ENCODE measurements at places on chromosomes 13 and 19.

GRCh38 chr13:25988661-25989060, 63.2 kb downstream of the SHISA2 start:
- DNase-seq, result no peak

DNA sequence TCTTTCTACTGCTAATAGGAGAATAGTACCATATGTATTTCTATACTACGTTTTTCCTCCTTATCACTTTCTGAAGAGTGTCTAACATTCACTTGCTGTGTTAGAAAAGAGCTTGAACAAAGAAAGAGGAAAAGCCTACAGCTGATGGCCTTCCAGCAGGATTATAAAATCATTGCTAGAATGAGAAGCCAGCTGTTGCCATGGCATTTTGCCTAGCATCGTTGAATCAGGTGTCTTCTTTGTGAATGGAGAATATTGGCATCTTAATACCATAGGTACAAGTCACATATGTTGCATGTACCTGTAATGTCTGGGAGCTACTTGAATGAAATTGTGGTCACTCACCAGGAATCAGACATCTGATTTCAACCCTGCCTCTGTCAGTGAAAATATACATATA, 1174.9 kb downstream of the PCDH17 start:
- no peak for DNase-seq

GRCh38 chr13:99489028-99489427, 12.2 kb upstream of the TM9SF2 start:
- no peak for DNase-seq

DNA sequence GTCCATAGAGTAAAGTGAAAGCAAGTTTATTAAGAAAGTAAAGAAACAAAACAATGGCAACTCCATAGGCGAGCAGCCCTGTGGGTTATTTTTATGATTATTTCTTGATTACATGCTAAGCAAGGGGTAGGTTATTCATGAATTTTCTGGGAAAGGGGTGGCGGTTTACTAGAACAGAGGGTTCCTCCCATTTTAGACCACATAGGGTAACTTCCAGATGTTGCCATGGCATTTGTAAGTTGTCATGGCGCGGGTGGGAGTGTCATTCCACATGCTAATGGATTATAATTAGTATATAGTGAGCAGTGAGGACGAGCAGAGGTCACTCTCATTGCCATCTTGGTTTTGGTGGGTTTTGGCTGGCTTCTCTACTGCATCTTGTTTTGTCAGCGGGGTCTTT, 8.4 kb upstream of the DCUN1D2 start:
- no peak for DNase-seq

DNA sequence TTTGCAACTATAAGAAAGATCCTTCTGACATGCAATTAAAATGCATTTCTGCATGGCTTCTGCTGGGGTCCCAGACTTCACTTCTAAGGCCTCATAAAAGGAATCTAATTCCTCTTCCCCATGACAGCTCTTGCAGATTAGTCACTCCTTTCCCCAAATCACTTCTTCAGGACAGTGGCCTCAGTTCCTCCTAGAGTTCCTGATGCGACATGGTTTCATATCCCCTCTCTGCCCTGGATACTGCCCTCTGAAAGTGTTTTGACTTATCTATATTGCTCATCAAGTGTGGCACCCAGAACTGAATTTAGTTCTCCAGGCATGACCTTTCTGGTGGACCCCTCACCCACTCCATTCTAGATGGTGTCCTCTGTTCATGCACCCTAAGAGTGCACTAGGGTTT, 238.1 kb downstream of the FOXO1 start:
- DNase-seq, result no peak

- no peak for DNase-seq
These were observed 10.6 kb upstream of the PDCD2L start for GRCh38 chr19:34393629-34394028.

DNA sequence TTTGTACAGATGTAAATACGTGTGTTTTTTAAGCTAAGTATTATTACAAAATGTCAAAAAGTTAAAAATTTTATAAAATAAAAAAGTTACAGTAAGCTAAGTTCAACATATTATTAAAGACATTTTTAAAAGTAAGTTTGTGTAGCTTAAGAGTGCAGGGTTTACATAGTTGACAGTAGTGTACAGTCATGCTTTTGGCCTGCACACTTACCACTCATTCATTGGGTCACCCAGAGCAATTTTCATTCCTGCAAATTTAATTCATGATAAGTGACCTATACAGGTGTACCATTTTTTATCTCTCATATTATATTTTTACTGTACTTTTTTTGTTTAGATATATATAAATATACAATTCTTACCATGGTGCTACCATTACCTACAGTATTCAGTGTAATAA, 769.9 kb upstream of the SLITRK6 start:
- DNase-seq, result no peak

GRCh38 chr19:19696386-19696785, 27.7 kb downstream of the ZNF101 start:
- no peak for DNase-seq

- DNase-seq, result no peak
These were observed 386.8 kb upstream of the DACH1 start for GRCh38 chr13:72253754-72254153.

- DNase-seq, result no peak
These were observed 33.4 kb downstream of the RFX2 start for GRCh38 chr19:6076675-6077463.

- no peak for DNase-seq
These were observed 50.7 kb downstream of the UGGT2 start for GRCh38 chr13:96002322-96003131.

DNA sequence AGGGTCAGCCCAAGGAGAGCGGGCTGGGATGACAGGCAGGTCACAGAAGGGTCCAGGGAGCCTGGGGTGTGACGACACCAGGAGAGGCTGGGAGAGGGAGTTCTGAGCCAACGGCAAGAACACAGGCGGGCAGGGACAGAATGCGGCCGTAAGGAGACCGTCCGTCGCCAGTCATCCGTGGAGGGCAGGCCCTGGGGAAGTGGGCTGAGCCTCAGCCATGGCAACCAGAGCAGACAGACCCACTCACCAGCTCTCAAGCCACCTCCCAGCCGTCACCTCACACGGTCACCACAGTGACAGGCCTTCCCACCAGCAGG, 3.7 kb upstream of the TMEM86B start:
- DNase-seq, result no peak

- DNase-seq, result no peak
These were observed 727.7 kb downstream of the UQCRFS1 start for GRCh38 chr19:28485292-28485691.

GRCh38 chr19:37583340-37583739, 11.3 kb downstream of the ZNF571 start:
- DNase-seq, result no peak
